ENCODE measurements at places on chromosomes 4 and X.

DNA sequence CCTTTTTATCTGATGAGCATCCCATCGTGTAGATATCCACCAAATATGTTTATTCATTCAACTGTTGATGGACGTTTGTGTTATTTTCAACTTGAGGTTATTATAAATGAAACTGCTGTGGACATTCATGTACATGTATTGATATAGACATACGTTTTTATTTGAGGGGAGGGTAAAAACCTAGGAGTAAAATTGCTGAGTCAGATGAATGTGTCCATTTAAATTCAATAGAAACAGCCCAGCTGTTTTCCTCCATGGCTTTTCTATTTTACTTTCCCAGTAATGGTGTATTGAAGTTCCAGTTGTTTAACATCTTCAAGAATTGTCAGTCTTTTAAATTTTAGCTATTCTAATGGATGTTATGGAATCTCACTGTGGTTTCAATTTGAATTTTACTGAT is 348.7 kb upstream of the GALNTL6 start:
- no peak for DNase-seq

GRCh38 chr4:1081689-1082040 is 31.7 kb downstream of the RNF212 start:
- DNase-seq, result no peak

GRCh38 chr4:121632636-121633035 is 64.1 kb downstream of the ANXA5 start:
- DNase-seq, result no peak

GRCh38 chr4:38993683-38994082 is 38.5 kb downstream of the TMEM156 start:
- DNase-seq, result no peak

DNA sequence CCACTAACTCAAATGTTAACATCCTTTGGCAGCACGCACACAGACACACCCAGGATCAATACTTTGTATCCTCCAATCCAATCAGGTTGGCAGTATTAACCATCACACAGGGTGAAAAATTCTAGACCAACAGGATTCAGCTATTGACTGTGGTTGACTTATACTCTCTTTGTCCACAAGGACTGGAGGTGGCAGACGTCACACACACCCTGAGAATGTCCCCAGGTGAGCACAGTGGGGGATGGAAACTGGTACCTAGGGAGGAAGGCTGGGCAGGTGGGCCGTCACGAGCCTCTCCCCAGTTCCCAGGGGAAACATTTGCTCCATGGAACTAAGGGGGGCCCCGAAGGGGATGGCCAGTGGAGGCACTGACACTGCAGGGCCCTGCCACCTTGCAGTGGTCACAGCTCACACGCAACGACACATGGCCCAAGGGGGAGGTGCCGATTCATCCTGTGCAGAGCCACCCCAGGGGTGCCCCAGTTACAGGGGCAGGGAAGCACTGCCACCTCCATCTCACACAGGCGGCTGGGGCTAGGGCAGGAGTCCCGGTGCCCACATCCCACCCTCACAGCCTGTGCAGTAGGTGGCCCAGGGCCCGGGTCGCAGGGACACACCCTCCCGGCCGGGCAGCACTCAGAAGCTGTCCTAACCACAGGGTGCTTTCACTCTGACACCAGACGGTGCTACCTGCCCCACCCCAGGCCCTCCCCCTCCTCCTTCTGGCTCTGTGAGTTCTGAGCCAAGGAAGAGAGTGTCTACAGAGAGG is 17.4 kb downstream of the ZFYVE28 start:
- no peak for DNase-seq

DNA sequence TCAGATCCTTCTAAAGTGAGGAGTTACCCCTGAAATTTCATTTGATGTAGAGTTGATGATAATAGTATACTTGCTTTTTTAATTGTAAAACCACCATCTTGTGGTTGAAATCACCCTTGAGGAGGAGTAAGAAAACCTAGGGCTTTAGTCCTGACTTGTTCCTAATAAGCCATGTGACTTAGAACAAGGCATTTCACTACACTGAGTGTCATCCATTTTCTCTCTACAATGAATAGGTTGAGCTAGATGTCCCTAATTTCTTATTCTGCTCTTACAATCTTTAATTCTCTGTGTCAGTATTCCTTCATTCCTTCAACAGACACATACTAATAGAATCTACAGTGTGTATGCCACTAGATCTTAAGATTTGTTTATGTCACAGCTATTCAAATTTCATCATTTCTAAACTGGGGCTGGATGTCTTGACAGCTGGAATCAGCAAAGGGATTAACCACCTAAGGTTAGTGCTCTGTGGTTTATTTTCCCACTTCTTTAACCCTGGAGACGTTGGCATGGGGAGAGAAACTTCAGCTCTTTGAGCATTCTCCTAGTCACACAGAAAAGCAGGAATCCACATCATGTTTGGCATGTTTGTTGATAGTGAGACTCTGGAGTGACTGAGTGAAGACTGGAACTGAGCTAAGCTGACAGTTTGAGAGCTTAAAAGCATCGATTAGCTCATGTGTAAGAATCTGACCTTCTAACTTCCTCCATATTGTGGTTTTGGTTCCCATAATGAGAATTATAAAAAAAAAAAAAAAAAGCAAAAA is 246.3 kb downstream of the NDST4 start:
- no peak for DNase-seq

- DNase-seq, result no peak
Measured at GRCh38 chrX:45264865-45265264, 64.2 kb upstream of the DIPK2B start.

DNA sequence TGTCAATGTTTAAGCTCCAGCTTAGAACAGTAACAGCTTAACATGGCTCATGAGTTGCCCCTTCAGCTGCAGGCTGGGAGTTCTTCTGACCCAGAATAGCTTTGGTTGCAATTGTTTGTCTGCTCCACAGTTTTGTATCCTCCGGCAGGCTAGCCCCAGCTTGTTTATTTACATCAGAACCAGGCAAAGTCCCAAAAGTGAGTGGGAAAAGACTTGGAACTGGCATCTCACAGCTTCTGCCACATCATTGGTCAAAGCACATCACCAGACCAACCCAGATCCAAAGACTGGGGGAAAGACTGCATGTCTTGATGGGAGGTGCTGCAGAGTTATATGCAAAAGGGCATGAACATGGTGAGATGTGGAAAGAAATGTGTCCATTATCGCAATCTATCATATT is 231.2 kb upstream of the CPEB2 start:
- peak; percentile 58 for DNase-seq

- DNase-seq, result no peak
Measured at GRCh38 chr4:101142259-101142658, 205.1 kb downstream of the PPP3CA start.

- peak; percentile 6 for DNase-seq
Measured at GRCh38 chr4:23382879-23383278, 507.0 kb downstream of the PPARGC1A start.

DNA sequence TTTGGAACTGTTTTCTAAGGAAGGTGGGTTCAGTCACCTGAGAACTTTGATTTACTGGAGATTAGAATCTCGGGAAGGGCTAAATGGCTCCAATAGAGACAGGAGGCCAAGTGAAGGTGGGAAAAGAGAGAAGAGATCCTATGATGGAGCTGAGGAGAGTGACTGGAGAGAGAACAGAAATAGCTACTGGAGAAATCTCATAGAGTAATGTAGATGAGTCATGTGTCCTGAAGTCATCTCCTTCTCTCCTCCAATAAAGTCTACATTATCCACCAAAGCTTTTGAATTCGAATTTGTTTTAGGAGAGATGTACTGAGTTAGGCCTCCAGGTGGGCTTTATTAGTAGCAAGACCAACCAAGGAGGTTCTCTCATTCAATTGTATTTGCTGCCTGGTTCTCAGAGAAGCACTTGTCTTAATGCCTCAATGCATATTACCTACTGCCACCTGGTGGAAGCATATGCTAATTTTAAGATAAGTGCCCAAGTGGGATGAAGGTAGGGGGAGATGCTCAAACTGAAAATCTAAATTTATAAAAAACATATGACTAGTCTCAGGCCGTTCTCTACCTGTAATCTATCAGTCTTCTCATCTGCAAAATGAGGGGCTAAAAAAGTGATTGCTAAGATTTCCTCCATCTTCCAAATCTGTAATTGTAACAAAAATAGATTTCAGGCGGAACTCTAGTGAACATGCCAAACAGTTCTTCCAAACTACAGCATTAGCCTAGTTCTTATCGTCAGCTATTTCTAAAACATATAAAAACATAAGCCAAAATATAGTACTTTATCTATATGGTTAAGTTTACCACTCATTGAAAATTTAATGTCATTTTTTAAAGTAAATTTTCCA is 24.4 kb downstream of the TXK start:
- DNase-seq, result no peak

GRCh38 chr4:2723751-2724150 is 32.4 kb downstream of the TNIP2 start:
- no peak for DNase-seq

DNA sequence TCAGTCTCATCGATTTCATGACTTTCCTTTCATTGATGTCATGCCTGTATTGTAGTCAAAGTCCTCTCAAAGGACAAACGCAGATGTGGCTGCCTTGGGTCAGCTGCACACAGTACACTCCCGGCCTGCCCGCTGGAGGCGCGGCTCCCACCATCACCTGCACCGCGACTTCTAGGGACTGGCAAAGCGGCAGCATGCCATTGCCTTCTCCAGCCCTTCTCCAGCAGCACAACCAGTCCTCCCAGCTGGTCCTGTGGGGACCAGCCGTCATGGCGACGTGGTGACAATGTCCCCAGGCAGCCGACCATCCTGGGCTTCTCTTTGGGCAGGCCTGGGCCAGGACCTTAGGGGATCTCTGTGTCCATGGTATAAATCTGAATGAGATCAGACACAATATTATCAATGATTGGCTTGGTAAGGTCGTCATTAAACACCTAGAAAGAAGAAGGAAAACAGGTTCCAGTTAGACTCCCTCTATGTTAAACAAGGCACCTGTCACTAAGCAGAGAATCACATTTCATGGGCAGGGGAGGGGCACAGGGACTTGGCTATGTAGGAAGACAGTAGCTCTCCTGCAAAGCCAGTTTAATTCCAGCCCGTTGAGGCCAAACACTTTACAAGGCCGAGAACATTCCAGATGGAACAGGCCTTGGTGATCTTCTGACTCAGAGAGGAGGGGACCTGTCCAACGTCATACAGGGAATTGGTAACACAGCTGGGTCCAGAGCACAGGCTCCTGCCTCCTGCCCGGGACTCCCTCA is 10.7 kb downstream of the CCNQ start:
- DNase-seq, result no peak

DNA sequence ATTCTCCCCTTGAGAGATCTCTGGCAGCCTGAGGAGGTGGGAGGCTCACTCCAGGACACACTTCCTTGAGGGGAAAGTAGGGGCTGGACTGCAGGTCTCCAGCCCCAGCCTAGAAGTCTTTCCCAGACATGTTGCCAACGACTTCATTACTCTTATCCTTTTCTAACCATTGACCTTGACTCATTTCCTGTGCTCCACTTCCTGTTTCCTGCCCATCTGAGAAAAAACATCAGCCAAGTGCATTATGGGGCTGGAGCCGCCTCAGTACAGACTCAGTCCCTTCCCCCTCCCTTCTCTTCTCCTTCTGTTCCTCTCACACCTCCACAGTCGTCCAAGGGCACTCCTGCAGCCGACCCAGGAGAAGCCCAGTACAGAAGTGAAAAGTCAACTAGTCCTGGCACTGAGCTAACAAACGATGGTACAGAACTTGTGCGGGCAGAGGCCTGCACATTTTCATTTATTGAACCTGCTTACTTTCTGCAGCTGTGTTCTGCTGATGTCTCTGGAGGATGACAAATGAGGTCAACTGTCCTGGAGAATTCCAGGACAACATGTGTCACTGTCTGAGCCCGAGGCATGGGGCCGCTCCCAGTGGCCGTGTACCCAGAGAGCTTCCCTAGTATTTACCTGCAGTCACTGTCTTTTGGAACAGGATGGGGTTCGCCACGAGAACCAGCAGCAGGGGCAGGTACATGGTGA is 20.1 kb downstream of the GPR143 start:
- no peak for DNase-seq

DNA sequence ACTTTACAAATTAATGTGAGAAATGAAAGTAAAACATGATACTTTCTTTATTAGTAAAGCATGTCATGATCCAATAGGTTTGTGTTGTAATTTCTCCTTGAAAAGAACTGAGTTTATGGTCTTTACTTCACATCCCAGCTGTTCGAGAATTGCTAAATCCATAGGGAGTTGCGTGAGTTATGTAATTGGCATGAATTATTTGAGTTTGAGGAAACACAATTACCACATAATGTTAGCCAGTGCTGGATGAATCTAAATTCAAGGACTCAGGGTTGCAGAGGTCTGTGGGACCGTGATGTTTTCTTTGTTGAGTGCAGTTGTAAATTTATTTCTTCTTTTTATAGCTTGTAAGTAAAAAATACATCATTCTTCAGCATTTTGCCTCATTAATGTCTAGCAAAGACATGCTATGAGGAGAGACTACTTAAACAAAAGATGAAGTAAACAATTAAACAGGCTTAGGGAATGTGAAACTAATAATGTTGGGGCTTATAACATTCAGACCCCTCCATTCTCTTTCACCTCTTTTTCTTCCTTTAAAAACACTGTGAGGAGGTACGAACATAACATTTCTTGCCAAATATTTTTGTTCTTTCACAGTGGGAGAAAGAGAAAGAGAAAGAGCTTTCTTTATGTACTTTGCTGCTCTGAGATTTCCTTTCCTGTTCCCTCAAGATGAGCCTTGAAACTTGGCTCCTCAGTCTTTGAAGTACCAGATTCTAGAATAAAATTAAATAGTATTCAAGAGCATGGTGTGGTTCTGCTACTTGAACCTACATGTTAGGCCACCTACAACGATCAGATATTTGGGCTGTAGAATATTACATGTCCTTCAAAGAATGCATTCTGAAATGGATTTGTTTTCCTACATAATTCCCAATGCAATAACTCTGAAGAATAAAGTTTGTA is 159.6 kb upstream of the ANK2 start:
- no peak for DNase-seq

- no peak for DNase-seq
Measured at GRCh38 chrX:13906093-13906492, 89.2 kb upstream of the GPM6B start.

Measured in epithelial cell of prostate (primary cell).